Activated T-helper 17 cell treated with anti-CD3 and anti-CD28 coated beads, Interleukin-2, amount 50 U/mL, for 72 hours (primary cell): ENCODE measurements at places on chromosomes 7 and 10. TPM values are rescaled to one million over a fixed set of nuclear protein-coding genes. Genes with fewer than 3 reads are reported as not detected.

GRCh38 chr10:62306663-62307062 lies 38.0 kb upstream of the RTKN2 start:
- no peak for ATAC-seq

The SH3PXD2A gene
- 19.3 TPM for total RNA-seq

DNA sequence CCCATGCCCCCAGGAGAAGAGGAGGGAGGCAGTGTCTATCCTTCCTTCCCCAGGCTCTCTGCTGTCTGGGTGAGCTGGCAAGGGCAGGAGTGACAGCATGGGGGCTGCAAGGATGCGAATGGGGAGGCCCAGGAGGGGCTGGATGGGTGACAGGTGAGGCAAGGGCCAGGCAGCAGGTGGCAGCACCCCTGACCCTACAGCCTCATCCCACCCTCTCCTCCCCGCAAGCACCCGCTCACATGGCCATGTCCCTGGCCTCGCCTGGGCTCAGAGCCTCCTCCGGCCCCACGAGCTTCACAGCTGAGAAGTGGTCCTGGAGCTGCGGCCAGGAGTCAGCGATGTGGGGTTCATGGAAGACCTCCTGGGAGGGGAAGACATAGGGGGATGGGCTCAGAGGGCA lies 5.4 kb downstream of the PLOD3 start:
- ATAC-seq: no peak

The PROSER2 gene
- 1.6 TPM for total RNA-seq

- no peak for ATAC-seq
Observed at GRCh38 chr7:91420606-91421005, 156.4 kb downstream of the FZD1 start.

GRCh38 chr7:90599892-90600555 lies 3.9 kb downstream of the CDK14 start:
- ATAC-seq: no peak

The FZD1 gene
- 0.13 TPM for total RNA-seq

DNA sequence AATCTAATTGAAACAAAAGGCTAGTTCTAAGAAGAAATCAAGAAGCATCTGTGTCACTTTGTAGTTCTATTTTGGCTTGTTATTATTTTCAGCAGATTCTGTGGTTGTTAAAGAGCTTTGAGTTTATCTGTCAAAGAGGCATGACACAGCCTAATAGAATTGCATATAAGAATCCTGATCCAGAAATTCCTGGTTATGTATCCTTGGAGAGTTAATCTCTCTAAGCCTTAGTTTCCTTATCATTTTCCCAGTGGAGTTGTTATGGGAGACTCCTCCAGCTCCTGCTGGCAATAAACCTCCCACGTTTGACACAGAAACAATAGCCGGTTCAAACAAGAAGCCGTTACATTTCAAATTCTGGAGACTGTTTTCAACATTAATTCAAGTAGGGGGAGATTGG lies 288.3 kb downstream of the SDHAF3 start:
- ATAC-seq: no peak

The CAV2 gene
- total RNA-seq: 0.42 TPM

The CHRM2 gene
- total RNA-seq: not detected

GRCh38 chr10:86203162-86203905 lies 163.3 kb downstream of the GRID1 start:
- ATAC-seq: no peak
